Endothelial cell of umbilical vein (primary cell): ENCODE measurements at places on chromosomes 2 and 18. TPM values are rescaled to one million over a fixed set of nuclear protein-coding genes. Genes with fewer than 3 reads are reported as not detected.
A peak's percentile ranks its signal among the peaks of the same experiment; 100 is the strongest.

DNA sequence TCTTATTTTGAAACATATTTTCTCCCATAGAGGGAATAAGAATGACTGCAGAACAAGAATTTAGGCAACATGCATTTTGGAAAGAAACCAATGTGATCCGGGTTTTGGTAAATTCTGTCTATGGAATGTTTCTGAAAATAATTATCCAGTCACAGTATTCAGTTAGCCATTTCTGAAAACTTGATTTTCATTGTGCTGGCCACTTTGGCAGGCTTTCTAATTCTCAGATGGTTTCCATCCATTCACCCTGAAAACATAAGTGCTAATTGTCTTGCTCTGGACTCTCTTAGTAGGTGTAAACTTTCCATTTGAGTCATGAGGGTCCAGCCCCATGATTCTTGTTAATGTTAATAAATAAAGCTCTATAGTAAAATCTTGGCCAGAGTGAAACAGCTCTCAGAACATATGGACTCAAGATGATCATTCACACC is 176.5 kb downstream of the RBM43 start:
- no peak for DNase-seq

DNA sequence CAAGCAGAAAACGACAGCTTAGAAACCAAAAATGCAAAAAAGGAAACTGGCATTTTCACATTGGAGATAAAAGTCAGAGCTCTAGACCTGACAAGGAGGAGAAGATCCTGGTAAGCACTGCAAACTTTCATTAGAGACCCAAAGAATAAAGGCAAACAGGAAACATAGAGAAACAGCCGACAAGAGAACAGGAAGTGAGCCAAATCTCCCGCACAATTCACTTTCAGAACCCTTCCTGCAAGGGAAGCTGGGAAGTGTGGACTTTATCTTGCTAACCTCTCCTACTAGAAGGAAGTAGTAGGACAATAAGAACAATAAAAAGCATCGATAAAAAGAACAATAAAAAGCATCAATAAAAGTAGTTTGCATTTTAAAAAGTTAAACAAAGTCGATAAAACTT is 417.8 kb upstream of the SPHKAP start:
- no peak for DNase-seq

DNA sequence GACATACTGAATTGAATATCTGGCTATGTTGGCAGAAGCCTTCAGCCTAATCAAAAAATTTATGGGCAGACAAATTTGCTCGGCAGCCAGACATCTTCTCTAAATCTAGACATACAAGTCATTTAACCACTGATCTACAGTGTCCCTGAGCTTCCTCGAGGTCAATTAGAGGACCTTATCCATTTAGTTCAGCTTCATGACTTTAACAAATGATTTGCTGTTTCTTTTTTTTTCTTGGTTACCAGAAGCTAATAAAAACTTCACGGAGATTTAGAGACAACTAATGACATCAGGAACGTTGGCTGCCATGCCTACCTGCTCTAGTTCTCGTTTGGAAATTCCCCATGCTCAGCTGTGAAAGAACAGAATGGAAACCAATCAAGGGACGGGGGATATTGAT is 223.8 kb downstream of the BCL2 start:
- no peak for DNase-seq

GRCh38 chr18:79942211-79942610 is 9.2 kb downstream of the SLC66A2 start:
- no peak for DNase-seq

DNA sequence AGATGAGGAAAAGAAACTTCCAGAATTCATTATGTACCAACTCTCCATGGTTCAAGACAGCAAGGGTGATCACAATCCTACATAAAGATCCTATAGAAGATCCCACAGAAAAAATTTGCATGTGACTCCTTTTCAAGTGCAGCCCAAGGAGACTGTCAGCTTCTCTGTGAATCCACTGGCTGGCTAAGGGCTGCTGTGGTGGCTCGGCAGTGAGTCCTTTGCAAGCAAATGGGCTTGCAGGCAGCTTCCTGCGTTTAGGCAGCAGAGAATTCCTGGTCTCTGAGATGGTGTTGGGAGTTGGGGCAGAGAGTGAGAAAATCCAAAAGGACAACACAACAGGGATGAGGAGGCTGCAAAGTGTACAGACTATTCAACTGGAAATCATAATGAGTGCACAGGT is 43.4 kb downstream of the NABP1 start:
- no peak for DNase-seq

DNA sequence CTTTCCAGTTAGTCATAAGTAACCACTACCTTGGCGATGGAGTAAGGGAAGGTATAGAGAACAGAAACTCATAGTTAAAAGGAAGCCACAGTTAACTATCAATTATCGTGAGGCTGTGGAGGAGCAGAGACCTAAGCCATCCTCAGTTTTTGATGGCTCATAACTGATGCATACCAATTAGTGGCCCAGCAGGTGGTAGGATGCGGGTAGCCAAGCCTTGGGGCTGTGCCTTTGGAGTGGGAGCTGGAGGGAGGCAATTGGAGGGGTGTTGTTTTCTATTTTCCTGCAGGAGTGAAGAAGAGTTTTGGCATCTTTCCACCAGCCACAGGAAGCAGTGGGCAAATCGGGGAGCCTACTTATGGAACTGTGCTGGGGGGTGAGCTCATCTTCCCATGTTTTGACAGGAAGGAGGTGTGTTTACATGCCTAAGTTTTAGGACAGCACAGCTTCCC is 194.8 kb downstream of the TPGS2 start:
- no peak for DNase-seq

DNA sequence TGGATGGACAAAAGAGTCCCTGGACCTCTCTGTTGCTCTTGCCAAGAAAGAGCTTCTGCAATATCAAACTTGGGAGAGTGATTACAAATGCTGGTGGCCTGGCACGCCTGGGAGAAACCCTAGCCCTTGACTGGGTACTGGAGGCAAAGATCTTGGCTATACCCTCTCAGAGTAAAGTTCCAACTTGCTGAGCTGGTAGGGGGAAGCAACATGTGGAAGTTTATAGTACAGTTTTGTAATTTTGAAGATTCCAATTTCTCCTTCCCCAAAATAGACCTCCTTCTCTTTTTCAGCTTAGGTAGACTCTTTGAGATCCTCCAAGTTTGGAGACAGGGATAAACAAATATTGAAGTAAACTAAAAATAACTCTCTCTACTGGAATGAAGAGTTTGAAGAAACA is 645.3 kb downstream of the NR4A2 start:
- no peak for DNase-seq

GRCh38 chr2:182242609-182243008 is 184.2 kb downstream of the PDE1A start:
- no peak for DNase-seq

DNA sequence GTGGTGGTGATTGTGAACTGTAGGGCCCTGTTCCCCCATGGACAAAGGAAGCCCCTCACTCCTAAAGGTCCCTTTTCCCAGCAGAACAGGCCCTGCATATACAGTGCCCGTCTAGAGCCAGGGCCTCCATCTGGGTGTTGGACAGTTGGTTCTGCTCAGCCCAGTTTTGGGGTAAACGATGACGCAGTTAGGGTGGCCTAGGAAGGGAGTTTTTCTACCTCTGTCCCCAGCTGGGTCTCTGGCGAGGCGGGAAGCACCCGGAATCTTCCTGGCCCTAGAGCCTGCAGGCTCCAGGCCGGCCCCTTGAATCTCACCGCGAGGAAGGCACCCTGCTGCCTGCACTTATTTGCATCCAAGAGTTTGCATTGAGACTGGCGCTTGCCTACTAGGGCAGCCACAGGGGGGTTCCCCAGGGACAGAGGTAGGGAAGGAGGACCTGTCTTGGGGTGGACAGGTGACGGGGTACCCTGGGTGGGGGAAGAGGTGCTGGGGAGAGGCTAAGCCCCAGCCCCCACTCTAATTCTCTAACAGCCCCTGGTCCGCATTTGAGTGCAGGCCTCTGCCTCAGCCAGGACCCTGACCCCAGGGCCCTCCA is 529 bp upstream of the MTA3 start:
- DNase-seq, result no peak

DNA sequence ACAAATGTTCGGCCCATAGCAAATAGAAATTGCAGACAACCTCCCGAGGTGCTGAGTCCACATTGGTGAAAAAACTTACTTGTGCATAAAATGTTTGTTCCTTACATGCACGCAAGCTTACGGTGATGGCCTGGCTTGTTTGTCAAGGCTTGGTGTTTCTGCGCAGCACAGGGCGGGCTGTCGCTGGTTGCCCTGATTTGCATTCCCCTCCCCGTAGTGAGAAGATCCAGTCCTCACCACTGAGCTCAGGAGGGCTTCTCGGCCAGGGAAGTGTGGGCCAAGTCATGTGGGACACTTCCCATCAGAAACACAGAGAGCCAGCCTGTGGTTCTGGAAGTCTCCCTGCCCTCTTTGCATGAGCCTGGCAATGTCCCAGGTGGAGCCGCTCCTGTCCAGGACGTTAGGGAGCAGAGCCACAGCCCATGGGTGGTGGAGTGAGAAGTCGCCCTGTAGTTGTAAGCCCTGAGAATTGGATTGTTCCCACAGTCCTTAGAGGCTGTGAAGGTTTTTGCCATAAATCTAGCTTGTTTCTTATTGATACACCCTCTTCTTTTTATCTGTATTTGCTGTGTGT is 152.7 kb downstream of the TWIST2 start:
- DNase-seq, result no peak

- DNase-seq, result no peak
Measured at GRCh38 chr18:40402052-40402451, 1553.0 kb upstream of the PIK3C3 start.

DNA sequence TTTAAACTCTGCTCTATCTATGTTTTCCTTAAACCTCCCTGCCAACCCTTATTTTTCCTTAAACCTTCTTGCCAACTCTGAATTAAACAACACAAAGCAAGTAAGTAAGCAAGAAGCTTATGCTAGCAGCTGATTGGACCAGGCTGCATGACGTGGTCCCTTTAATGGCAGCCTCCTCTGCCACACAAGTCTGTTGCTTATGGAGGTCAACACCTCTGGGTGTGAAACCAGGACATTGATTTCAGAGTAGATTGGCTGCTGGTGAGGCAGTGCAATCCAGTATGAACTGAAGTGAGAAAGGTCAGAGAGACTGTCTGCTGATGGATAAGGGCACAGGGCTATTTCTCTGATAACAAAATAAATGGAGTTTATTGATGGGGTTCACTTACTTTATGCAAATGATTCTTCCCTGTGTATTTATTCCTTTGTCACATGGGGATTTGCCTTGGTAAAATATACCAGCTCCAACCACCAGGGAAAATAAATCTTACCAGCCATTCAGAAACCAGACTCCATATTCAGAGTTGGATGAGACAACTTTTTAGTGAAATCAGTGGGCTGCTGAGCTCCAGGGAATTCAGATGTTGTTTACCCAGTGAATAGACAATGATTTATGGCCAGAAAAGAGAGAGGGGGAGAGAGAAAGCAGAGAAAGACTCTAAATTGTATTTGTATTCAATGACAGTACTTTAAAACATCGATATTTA is 112.2 kb upstream of the NCKAP5 start:
- DNase-seq, result no peak

GRCh38 chr2:130354139-130354428 is 1.8 kb upstream of the PTPN18 start:
- DNase-seq, result no peak

DNA sequence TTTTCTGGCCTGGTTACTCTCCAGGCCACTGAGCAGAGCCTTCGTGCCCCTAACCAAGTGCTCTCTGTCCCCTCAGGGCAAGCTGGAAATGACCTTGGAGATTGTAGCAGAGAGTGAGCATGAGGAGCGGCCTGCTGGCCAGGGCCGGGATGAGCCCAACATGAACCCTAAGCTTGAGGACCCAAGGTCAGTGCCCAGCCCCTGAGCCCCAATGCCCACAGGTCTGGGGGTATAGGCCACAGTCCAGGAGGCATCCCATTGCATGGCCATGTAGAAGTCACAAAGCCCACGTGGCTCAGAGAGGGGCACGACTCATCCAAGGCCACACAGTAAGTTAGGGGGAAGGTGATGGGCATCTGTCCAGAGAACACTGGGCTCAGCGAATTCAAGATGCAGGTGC is 227.6 kb downstream of the DYSF start:
- DNase-seq, result no peak

GRCh38 chr2:118151831-118152230 is 63.6 kb downstream of the INSIG2 start:
- no peak for DNase-seq

DNA sequence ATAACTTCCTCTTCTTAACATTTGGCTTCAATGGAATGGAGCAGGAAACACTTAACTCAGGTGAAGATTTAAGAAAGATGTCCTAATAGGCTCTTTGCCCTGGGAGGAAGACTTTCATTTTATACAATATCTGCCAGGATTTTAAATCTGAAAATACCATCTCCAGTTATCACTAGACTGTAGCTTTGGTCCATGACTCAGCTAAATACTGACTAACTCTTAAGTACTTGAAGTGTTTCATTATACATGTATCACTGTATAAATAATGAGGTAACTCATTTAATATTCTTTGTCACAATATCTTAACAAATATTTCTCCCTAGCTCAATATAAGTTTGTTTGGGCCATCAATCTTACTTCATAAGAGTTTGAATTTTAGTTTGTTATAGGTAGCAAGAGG is 34.7 kb downstream of the RBKS start:
- DNase-seq, result peak; percentile 49

- DNase-seq, result no peak
Measured at GRCh38 chr2:188892636-188893035, 81.5 kb upstream of the COL3A1 start.

DNA sequence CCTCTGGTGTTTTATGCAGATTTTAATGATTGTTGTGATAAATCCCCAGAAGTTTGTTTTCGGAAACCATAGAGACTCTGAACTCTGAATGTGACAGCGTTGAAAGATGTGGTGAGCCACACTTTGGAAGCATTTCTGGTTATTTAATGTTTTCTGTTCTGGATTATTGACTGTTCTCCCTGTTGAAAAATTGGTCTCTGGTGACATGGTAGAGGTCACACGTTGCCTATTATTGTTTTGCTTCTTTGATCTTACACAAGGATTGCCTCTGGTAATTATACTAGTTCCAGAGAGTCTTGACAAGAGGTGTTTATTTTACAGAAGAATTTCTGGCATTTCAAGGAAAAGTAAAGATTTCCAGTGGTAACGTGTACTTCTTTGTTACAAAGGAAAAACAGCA is 127.1 kb downstream of the GREB1L start:
- no peak for DNase-seq

GRCh38 chr2:212962691-212963090 is 188.7 kb downstream of the IKZF2 start:
- DNase-seq, result no peak

GRCh38 chr18:44759925-44760342 is 79.2 kb downstream of the SETBP1 start:
- DNase-seq, result no peak

- DNase-seq, result no peak
Measured at GRCh38 chr18:9328776-9329175, 5.8 kb upstream of the TWSG1 start.

GRCh38 chr2:218387369-218388194 is 5.5 kb downstream of the SLC11A1 start:
- DNase-seq, result peak; percentile 76

GRCh38 chr18:79924814-79925731 is 26.4 kb downstream of the SLC66A2 start:
- DNase-seq, result no peak

HIBCH gene
- total RNA-seq, result 23.2 and 24.7 TPM in 2 replicates

IL36A gene
- not detected in 2 replicates for total RNA-seq

PDE1A gene
- 0.49 and 0.83 TPM in 2 replicates for total RNA-seq

ZBTB7C gene
- total RNA-seq, result not detected in 2 replicates

CHRND gene
- total RNA-seq, result not detected in 2 replicates

CNGA3 gene
- total RNA-seq, result not detected in 2 replicates

THUMPD2 gene
- total RNA-seq, result 8.2 and 8.9 TPM in 2 replicates

SNRNP200 gene
- 117 and 124 TPM in 2 replicates for total RNA-seq

PHOSPHO2 gene
- total RNA-seq, result 2.7 TPM in 2 replicates

EFHD1 gene
- total RNA-seq, result not detected in 2 replicates

IL37 gene
- total RNA-seq, result not detected in 2 replicates

B4GALT6 gene
- total RNA-seq, result 24.2 and 25.2 TPM in 2 replicates

MARCHF4 gene
- total RNA-seq, result 21.5 and 25.2 TPM in 2 replicates

CAPN14 gene
- 0.15 and 0.23 TPM in 2 replicates for total RNA-seq

RESP18 gene
- not detected in 2 replicates for total RNA-seq

SPATS2L gene
- total RNA-seq, result 63.8 and 72.9 TPM in 2 replicates
